ENCODE measurements at places on chromosomes 7 and 10.

DNA sequence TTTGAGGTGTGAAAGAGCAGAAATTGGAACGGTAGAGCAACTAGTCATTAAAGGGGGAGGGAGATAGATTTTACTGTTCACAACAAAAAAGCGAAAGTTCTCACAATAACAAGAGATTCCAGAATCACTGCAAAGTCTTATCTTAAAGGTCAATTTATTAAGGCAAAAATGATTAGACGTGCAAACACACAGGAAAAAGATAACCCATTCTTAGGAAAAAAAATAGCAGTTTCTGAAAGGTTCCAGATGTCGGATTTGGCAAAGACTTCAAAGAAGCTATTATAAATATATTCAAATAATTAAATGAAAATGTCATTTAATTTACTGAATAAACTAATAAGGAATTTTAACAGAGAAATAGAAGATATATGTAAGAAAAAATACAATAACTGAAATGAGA is 70.8 kb upstream of the GNAI1 start:
- DNase-seq, result no peak

DNA sequence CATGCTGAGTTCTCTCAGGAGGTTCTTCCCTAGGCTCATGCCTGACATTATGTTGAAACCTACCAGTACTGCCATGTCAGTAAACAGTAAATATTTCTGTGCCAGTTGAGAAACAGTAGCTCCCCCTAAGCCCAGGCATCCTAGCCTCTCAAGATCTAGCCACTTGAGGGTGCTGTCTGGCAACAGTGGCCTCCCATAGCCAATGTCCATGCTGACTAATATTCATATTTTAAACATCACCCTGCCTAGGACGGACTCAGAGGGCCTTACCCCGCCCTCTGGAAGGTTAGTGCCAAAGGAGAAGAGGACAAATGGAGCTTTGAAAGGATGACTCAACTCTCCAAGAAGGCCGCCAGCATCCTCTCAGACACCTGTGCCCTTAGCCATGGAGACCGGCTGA is 7.7 kb downstream of the ACSM6 start:
- no peak for DNase-seq

- DNase-seq, result no peak
Observed at GRCh38 chr7:6646465-6646864, 9.3 kb downstream of the ZNF316 start.

GRCh38 chr7:92436612-92437445 is 10.5 kb upstream of the GATAD1 start:
- DNase-seq, result no peak

- no peak for DNase-seq
Observed at GRCh38 chr7:101865031-101865430, 47.6 kb downstream of the CUX1 start.

GRCh38 chr7:47492716-47493325 is 89.1 kb downstream of the TNS3 start:
- no peak for DNase-seq

DNA sequence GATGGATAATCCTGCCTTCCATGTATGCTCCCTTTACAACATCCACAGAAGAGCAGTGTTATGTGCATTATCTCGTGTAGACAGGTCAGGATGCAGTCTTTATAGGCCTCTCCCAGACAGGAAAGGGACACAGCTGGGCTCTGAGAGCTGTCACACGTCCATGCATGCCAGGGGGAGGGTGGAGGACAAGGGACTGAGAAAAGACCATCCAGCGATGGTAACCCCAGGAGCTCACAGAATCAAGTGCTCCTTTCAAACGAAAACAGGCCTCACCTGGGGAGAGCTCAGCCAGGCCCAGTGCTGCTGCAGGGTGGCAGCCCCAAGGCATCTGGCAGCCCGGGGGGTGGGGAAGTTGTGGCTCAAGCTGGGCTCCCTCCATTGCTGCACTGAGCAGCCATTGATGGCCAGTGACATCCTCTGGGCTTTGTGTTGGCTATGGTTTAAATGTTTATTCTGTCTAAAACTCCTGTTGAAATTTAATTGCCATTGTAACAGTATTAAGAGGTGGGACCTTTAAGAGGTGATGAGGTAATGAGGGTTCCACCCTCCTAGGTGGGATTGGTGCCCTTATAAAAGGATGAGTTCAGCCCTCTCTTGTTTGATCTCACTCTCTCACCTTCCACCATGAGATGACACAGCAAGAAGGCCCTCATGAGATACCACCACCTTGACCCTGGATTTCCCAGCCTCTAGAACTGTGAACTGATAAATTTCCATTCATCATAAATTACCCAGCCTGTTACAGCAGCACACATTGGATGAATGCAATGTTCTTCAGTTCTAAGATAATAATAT is 15.7 kb downstream of the JCAD start:
- DNase-seq, result no peak

GRCh38 chr10:52232561-52233350 is 81.3 kb upstream of the DKK1 start:
- no peak for DNase-seq

DNA sequence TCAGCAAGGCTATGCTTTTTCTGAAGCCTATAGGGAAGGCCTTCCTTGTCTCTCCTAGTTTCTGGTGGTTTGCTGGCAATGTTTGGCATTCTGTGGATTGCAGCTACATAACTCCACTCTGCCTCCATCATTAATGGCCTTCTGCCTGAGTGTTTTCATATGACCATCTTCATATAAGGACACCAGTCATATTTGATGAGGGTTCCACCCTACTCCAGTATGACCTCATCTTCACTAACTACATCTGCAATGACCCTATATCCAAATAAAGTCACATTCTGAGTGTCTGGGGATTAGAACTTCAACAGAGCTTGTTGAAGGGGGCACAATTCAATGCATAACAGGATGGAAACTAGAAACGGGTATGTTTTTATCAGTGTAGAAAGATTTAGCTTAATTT is 22.1 kb downstream of the CAV1 start:
- DNase-seq, result no peak

DNA sequence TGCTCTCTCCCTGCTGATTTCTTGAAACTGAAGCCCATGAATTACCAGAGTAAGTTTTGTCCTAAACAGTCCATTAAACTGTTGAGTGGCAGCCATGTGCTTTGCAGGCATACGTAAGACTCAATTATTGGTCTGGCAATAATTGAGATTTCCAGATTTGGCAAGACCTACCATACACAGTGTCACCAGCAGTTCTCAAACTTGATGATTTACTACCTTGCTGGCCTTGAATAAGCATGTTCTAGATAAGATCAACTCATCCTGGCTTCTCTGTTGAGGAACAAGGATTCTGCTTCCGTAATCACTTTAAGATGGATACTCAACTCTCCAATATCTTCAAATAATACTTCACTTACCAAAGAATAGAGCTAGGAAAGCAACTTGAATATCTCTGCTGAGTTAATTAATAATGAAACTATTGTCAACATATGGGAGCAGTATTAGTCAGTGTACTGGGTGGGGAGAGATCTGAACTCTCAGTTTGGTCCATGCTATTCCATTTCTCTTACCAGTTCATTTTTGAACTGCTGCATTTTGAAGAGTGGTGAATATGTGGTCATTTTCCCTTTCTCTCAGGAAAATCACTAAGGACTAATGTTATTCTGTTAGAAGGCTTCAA is 181.4 kb downstream of the IPMK start:
- DNase-seq, result no peak

DNA sequence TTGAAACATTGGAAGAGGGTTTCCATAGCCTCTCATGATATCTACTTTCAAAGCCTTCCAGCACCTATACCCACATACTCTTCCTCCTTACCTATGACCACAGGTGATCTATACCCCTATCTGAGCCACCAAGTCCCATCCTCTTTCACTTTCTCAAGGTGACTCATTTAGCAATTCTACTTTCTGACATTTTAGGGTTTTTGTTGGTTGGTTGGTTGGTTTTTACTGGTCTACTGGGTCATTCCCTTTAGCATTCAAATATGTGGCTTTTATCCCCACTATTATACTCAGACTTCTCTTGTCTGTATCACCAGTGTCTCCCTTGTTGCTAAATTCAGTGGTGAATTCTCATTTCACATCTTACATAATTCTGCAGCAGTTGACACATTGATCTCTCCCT is 130.4 kb upstream of the STEAP4 start:
- DNase-seq, result no peak

GRCh38 chr7:8254667-8255066 is 7.3 kb downstream of the ICA1 start:
- no peak for DNase-seq

- DNase-seq, result no peak
Observed at GRCh38 chr10:66837335-66837734, 88.5 kb upstream of the LRRTM3 start.

GRCh38 chr10:113740850-113741249 is 10.6 kb upstream of the PLEKHS1 start:
- DNase-seq, result no peak

- no peak for DNase-seq
Observed at GRCh38 chr10:24046060-24046459, 162.9 kb upstream of the KIAA1217 start.

DNA sequence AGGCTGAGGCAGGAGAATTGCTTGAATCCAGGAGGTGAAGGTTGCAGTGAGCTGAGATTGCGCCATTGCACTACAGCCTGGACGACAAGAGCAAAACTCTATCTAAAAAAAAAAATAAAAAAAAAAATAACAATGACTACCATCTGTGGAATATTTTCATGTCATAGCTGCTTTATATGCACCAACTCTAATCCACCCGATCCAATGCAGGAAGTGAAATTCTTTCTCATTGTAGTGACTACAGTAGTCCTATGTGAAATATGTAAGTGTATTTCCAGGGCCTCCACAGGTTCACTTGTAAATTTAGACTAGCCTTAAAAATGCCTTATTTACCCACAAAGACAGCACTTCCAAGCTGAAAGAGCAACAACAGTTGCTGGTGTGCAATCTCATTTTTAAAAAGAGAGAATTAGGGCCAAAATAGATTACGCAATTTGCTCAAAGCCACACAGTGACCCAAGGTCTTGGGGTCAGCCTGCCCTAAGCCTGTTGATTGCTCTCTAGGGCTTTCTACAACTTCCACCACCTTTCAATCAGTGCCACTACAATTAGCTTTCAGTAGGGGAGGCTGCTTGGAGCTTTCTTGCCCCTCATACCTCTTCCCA is 25.8 kb upstream of the EGFR start:
- DNase-seq, result no peak

DNA sequence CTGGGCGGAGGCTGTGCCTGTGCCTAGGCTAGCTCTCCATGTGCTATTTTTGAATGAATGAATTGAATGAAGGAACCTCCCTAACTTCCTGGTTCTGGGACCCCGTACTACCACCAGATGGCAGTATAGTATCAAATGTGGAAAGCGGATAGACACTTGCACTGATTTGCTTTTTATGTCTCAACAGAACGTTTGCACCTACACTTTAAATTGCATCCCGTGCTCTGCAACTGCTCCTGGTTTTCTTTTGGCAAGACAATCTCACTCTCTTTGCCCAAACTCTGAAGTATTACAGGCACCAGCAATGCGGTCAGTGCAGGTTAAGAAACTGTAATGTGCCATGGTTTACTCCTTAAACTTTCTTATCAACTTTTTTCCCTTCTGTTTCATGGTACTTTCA is 6.5 kb downstream of the FZD8 start:
- DNase-seq, result no peak

- DNase-seq, result no peak
Observed at GRCh38 chr10:121493521-121493920, 104.7 kb downstream of the FGFR2 start.

DNA sequence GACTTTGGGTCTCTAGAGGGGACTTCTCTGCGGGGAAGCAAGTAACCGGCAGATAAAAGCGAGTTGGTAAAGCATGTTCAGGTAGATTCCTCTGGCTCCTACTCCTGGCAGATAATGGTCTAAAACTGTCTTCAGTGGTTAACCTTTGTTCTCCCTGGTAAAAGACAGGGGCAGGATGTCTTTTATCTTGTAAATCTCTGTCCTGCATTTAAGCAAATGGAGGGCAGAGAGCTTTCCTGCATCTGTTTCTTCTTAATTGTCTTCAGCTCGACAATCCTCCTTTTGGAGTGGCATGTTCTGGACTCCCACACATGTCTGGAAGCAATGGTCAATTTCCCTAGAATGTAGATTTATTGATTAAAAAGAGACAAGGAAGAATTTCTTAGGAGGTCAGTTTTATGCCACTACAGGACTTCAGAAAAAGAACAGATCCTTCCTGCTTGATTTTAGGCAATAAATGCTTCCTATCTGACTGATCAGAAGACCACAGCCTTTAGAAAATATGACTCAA is 16.6 kb downstream of the C7orf33 start:
- DNase-seq, result no peak

DNA sequence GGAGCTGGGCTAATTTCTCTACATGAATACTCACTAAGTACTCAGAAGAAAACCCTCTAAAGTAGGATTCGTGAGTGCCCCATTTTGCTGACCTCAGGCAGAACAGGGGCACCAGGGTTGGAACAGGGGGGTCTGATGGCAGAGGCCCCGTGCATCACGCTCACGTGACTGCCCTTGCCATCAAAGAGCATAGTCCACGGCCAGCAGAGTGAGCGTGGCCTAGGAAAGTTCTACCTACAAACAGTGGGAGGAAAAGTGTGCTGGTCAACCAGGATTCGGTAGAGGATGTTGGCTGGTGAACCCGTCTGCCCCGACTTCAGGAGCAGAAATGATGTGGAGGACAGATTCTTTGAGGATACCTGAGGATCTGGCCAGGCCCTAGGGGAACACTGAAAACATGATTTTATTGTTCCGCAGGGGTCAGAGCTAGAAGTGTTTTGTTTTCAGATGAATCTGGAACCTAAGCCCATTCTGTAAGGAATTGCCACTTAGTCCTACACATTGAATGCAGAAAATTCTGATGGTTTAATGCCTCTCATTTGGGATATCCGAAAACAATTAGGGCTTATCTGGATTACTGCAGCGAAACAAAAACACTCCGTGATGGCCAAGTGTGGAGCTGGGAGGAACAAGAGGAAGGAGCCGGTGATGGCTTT is 138.8 kb upstream of the SHH start:
- DNase-seq, result no peak

DNA sequence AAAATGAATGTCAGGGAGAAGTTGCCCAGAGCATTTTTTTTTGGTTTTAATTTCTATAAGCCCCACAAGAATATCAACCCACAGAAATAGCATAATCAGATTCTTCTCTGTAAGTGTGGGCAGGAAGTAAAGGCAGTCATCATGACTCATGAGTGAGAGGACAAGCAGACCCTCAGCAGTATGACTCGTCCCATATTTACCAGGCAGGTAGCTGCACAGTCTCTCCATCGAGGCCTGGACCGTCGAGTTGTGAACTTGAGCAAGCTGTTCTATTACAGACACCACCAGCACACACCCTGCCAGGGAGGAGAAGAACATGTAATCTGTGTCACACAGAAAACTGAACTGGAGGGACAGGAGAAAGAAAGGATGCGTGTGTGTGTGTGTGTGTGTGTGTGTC is 37.8 kb downstream of the AOAH start:
- DNase-seq, result no peak

GRCh38 chr10:100775386-100775785 is 30.0 kb downstream of the PAX2 start:
- DNase-seq, result no peak

- no peak for DNase-seq
Observed at GRCh38 chr7:91127959-91128358, 136.3 kb upstream of the FZD1 start.
